ENCODE measurements at places on chromosomes 11 and 22. TPM values are rescaled to one million over a fixed set of nuclear protein-coding genes. Genes with fewer than 3 reads are reported as not detected.

- no peak for DNase-seq
These were observed 141.4 kb upstream of the E2F8 start for GRCh38 chr11:19382131-19382611.

GRCh38 chr11:6642957-6643356 lies 12.7 kb downstream of the DCHS1 start:
- DNase-seq: no peak

GRCh38 chr11:65383778-65384177 lies 1.3 kb upstream of the SLC25A45 start:
- no peak for DNase-seq

Gene C11orf42
- not detected for total RNA-seq

- DNase-seq: no peak
These were observed 19.4 kb downstream of the IGLL5 start for GRCh38 chr22:22906907-22907550.

GRCh38 chr22:36741968-36742367 lies 34.0 kb downstream of the IFT27 start:
- no peak for DNase-seq

DNA sequence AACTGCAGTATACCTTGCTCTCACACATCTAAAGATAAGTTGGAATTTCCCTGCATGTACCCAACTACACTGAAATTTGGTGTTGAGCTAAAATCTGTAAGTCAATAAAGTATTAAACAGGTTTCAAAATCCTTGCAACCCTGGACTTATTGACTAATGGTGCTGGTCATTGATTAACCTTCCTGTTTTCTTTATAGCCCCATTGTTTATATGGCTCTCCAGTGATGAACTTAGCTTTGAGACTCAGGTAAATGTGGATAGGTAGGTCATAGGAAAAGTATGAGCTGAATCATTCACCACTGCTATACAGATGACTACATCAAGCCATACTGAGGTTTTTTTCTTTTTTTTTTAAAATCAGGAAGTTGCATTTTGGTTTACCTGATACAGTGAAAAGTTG lies 132.7 kb downstream of the FAT3 start:
- DNase-seq: no peak

Gene SNRPD3
- 198 TPM for total RNA-seq

Gene DAGLA
- total RNA-seq: 3.4 TPM

DNA sequence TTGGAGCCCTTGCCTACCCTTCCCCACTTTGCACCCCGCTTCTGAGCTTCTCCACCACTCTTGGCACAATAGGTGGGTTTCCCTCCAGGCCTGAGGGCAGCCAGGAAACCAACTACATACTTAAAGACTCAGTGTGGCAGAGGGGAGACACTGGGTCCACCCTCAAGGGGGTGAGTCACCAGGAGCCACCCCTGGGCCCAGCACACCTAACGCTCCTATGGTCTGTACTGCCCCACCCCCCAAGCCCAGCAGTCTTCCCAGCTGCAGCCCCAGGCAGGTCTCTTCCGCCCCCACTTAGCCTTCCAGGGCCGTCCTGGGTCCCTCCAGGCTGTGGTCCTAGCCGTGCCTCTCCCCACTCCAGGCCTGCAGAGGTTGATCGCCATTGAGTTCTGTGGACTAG lies 3.2 kb upstream of the TMPRSS13 start:
- DNase-seq: no peak

- peak; percentile 31 for DNase-seq
These were observed 587 bp downstream of the DENND5A start for GRCh38 chr11:9264316-9265210.

Gene SORL1
- total RNA-seq: 78.1 TPM

Gene PKNOX2
- 3.7 TPM for total RNA-seq

GRCh38 chr11:121246021-121246768 lies 46.4 kb upstream of the SC5D start:
- DNase-seq: peak; percentile 27

GRCh38 chr22:49554296-49554625 lies 273.4 kb downstream of the BRD1 start:
- no peak for DNase-seq

DNA sequence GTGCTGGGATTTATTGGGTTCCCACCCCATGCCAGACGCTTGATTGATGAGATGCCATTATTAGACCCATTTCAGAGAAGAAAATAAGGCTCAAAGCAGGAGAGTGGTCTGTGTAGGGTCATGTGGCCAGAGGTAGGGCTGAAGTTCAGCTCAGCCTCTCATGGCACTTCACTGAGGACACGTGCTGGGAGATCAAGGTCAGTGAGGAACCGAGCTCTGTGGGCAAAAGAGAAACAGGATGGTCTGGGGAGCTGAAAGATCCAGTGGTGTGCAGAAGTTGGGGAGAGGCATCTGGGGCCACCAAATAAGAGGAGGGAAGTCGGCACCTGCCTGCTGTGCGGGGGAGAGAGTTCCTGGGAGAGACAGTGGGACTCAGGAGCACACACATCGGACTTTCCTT lies 19.6 kb downstream of the RHOD start:
- no peak for DNase-seq

- DNase-seq: no peak
These were observed 781.0 kb downstream of the TBC1D22A start for GRCh38 chr22:47543447-47543846.

Gene TMEM218
- 11.0 TPM for total RNA-seq

- DNase-seq: no peak
These were observed 2.5 kb upstream of the SSH3 start for GRCh38 chr11:67300756-67301312.

GRCh38 chr11:31757260-31757835 lies 53.8 kb downstream of the PAX6 start:
- no peak for DNase-seq

DNA sequence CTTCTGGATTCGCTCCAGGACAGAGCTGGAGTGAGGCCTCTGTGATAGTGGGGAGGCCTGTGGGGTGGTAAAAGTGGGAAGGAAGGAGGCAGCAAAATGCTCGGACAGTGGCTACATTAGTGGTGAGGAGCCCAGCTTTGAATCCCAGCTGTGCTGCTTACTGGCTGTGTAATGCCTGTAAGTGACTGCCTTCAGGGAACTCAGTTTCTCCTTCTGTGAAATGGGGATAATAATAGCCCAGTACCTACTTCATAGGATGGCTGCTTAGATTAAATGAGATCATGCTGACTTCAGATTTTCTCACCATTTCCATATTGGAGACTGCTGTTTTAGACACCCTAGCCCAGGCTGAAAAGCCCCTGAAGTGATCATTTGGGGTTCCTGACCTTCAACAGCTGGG lies 8.4 kb upstream of the ALX4 start:
- DNase-seq: no peak

DNA sequence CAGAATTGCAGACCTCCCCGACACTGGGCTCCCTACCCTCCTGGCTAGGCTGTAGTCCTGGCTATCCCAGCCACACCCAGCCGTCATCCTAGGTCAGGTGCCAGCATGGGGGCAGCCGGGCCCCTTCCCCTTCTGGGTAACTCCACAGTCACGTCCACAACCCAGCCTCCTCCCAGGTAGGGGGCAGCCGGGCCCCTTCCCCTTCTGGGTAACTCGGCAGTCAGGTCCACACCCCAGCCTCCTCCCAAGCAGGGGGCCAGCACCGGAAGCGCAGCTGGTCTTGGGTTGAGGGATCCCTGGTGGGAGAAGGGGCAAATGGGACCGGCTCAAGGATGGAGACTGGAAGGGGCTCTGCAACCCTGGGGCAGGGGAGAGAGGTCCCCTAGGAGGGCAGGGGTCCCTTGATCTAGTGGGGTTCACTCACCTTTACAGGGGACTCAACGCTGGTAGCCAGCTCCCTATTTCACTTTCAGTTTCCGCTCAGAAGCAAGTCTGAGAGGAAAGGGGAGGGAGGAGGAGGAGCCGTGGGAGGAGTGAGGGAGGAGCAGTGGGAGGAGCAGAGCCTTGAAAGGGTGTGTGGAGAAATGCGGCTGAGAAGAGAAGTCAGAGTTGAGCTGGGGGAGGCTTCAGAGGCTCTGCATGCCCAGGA lies at the start of gene TRIM21:
TRIM21 (minus strand) TSS at position 494 of the 649 bp plus-strand sequence. CDS start 3,293 bp downstream, outside the sequence.
- peak; percentile 84 for DNase-seq

DNA sequence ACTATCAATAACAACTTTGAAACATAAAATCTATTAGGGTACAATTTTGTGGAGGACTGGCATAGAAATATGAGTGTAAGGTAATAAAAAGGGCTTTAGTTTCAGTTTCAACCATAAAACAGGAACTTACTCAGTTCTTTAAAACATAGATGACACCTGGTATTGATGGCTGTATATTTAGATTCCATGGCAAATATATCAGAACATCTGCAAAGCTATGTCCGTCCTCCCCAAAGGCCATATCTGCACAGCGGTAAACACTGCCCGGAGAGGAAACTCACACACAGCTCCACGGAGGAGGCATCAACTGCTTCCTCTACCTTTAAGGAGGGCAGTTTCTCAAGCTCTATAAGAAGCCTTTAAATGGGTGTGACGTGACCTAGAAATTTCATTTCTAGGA lies 993.3 kb downstream of the BRD1 start:
- no peak for DNase-seq

Gene ATM
- 49.5 TPM for total RNA-seq

- DNase-seq: no peak
These were observed 17.2 kb downstream of the AP2A2 start for GRCh38 chr11:942823-943222.

Gene TCF20
- 77.0 TPM for total RNA-seq

GRCh38 chr22:24803064-24803542 lies 2.9 kb upstream of the SGSM1 start:
- peak; percentile 94 for DNase-seq

- no peak for DNase-seq
These were observed 88.1 kb downstream of the XRRA1 start for GRCh38 chr11:74860743-74861142.

GRCh38 chr11:12156301-12157140 lies 46.1 kb downstream of the MICAL2 start:
- DNase-seq: no peak

GRCh38 chr11:35419184-35419829 lies at the start of gene SLC1A2:
TSS of gene SLC1A2 (minus strand) at chr11:35419558. CDS start at chr11:35418966, 592 bp downstream.
- peak; percentile 71 for DNase-seq

DNA sequence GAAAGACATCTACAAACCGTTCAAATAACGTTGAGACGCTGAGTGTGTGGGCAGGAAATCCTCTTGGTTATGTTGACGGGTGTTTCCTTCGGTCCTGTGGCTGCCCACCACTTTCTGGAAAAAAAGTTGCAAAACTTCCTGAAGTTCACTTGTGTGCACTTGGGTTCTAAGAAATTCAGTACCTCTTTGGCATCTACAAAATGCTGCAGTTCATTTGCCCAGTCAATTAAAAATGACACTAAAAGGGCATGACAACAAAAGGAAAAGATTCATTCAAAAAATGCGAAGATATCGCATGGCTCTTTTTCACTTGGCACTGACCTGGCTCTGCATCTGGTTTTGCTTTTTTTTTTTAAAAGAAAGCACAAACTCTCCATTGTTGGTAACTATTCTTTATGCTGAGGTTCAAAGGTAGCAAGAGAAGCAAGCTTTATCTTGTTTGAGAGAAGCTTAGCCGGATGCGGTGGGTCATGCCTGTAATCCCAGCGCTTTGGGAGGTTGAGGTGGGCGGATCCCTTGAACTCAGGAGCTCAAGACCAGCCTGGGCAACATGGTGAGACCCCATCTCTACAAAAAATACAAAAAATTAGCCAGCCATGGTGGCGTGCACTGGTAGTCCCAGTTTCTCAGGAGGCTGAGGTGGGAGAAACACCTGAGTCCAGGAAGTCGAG lies 10.6 kb upstream of the XBP1 start:
- no peak for DNase-seq

DNA sequence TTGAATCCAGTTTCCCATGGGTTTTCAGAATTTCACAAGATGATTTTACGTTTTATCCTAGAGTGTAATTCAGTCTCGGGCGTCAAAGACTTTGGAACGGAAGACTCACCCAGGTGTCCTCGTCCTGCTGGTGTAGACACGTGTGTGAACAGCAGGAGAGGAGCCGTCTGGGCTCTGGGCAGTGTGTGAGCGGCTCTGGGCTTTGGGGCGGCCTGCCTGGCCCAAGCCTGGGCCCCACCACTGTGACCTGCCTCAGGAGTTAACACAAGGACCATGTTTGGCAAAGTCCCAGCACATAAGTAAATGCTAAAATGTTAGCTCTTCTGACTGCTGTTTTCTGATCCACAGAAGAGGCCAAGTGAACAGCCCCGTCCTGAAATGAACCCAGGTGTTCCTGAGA lies 1093.3 kb downstream of the BRD1 start:
- no peak for DNase-seq

Gene TIMM8B
- 88.2 TPM for total RNA-seq

DNA sequence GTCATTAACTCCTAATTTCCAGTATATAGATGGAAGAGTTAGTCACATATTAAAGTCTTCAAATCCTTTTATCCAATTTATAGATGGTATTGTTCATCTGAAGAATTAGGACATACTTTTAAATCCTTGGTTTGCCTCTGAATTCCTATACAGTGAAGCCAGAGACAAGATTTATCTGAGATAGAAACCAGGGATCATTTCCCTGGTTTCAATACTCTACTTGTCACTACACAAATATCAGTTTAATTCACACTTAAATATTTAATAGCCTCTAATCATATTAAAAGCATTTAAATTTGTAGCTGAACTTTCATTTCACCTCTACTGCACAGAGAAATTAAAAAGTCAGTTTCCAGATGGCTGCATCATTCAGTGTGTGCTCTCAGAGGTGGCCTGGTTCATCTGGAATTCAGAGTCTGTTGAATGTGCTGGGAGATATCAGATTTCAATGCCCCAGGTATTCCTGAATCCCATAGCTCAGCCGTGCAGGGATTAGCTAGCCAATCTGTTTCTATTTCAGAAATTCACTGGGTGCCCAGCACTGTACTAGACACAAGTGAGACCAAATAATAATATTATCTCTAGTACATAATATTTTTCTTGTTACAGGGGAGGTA lies 344.3 kb downstream of the AASDHPPT start:
- DNase-seq: no peak

Measured in WTC11 (cell line).